ENCODE measurements at places on chromosomes 4 and X.
A peak's percentile ranks its signal among the peaks of the same experiment; 100 is the strongest.

DNA sequence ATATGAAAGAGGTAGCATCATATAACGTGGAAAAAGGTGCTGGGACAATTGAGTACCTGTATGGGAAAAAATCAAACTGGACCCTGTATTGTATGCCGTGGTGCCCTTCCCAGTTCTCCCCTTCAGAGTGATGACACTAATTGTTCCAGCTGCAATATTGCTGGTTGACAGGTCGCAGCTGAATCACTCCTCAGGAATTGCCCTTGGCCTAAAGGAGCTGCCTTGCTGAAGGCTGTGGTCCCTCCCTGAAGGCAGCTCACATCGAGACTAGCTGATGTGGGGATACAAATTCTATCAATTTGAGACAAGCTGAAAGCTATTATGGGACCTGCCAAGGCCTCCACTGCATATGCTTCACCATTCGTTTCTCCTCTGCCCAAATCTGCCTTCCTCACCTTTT is 39.3 kb upstream of the CXCL8 start:
- DNase-seq = no peak

DNA sequence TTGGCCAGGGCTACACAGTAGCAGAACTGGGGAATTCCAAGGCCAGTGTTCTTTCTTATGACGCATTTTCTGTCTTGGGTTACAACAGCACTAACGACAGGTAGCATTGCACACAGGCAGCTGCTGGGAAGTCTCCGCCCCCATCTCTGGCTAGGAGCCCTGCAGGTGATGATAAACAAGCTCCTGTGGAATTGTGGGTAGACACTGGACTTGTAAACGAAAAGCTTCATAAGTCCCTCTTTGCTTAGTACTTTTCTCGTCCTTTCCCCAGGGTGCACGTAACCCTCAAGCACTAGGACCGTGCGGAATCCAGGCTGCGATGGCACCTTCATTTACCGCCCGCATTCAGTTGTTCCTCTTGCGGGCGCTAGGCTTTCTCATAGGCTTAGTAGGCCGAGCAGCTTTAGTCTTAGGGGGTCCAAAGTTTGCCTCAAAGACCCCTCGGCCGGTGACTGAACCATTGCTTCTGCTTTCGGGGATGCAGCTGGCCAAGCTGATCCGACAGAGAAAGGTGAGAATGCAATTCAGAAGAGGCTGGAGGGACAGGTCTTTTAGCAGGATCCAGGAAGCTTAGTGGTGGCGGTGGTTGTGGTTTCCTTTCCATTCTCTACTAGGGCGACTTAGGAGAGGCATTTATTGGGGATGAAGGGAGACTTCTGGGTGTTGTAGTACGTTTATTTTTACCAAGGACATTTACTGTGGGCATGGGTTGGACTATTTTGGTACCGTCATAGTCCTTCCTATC is at the start of gene FAAH2:
Gene FAAH2, plus strand, starts transcription at position 200 of the 745 bp plus-strand sequence. Its CDS starts 120 bp downstream, at position 320.
- peak; percentile 22 for DNase-seq

DNA sequence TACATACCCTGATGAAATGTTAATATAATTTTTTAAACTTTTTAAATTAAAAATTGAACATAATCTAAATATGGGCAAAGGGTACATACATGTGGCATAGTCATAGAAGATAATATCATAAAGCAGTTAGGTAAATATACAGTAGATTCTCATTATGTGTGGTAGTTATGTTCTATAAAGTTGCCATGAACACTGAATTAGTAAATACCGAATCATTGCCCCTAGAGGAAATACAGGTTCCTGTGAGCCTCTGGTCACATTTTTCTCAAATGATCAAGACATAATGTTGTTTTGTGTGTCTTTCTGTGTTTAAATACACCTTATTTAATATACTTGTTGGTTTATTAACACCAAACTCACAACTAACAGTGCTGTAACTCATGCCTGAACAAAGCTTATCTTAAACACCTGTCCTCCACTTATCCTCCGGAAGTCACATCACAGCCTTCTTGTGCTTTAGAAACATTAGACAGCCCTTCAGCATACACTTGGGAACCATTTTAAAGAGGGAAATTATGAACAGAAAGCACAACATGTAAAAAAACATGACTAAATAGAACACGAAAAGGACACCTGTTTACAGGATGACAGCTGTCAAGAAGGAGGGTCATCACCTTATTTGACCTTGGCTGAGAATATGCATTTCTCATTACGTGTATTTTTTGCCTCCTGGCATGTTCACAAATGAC is 169.4 kb upstream of the NAP1L5 start:
- DNase-seq = no peak

GRCh38 chr4:56828784-56829535 is 7.5 kb upstream of the SPINK2 start:
- DNase-seq = no peak

GRCh38 chr4:38281371-38282071 is 321.3 kb downstream of the PTTG2 start:
- DNase-seq = no peak

GRCh38 chr4:69056921-69057550 is 39.2 kb upstream of the UGT2B7 start:
- DNase-seq = no peak

DNA sequence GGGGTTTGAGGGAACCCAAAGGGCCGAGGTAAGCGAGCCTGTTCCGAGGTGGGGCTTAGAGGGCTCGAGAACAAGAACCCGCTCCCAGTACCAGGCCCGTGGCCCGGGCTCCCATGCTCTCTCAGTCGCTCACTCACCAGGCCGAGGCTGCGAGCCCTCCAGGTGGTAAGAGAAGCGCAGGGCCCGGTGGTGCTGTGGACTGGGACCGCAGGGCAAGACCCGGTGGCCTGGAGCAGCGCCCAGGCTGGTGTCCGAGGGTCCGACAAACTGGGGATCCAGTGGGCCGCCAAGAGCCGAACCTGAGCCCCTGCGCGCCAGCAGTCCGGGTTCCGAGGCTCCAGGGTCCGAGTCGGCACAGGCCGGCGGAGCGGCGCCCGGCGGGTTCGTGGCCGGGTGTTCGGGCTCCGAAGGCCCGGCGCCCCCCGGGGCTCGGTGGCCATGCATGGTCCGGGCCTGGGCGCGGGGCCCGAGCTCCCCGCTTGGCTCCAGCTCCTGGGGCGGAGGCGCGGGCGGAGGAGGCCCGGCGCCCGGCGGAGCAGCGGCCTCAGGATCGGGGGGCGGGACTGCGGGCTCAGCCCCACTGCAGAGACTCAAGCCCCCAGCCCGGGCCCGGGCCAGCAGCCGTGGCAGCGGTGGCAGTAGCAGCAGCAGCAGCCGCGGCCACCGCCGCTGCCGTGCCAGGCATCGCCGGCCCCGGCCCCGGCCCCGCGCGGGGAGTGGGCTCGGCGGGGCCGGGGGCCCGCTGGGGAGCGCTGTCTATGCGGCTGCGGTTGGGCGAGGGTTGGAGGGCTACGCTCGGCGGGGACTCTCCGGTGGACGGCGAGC is 833 bp downstream of the FGD1 start:
- no peak for DNase-seq

- DNase-seq = peak; percentile 78
Observed at GRCh38 chr4:70901984-70902576, at the start of gene MOB1B. TSS of gene MOB1B (plus strand) at chr4:70902369. CDS start at chr4:70902537, 168 bp downstream.

DNA sequence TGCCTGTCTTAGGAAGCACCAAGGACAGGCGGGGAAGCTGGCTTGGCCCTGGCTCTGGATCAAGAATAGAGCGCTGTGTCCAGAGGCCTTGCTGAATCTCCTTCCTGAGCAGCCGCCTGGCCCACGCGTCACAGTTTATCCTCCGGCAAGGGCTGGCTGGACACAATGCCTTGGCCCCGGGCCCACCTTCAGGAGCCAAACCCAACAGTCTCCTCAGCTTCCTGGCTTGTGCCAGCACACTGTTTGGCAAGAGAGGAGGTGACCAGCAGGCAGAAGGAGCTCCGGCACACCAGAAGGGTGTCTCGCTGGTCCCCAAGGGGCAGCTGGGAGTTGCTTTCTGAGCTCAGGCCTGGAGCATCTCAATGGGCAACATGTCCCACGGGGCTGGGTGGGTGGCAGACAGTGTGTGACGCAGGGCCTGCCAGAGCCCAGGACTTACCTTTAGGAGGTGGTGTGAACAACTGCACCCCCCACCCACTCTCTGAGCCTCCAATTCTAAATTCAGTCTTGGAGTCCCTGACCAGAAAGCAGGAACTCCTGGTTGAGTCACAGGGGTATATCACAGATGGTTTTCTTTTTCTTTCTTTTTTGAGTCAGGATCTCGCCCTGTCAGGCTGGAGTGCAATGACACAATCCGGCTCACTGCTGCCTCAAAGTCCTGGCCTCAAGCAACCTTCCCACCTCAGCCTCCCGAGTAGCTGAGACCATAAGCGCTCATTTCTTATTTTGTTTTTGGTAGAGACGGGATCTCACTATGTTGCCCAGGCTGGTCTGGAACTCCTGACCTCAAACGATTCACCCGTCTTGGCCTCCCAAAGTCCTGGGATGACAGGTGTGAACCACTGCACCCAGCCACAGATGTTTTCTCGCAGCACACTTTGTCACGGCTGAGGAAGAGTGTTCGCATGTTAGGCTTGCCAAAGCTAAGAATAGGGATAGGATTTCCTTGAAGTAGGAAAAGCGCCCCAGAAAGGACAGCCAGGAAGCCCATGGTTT is 361.2 kb downstream of the BCOR start:
- DNase-seq = no peak

- no peak for DNase-seq
Observed at GRCh38 chr4:69874507-69874906, 14.6 kb upstream of the SULT1E1 start.

DNA sequence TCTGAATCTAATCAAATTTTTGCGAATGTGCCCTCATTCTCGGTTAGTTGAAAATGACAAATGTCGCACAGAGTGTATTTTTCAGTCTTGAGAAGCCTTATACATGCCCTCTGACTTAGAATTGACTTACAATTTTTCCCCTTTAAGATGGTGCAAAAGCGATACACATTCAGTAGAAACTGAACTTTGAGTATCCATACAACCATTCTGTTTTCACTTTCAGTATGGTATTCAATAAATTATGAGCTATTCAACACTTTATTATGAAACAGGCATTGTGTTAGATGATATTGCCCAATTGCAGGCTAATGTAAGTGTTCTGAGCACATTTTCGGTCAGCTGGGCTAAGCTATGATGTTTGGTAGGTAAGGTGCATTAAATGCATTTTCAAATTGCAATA is 43.4 kb downstream of the SLC9A7 start:
- no peak for DNase-seq

GRCh38 chr4:145781351-145781750 is 101.4 kb downstream of the C4orf51 start:
- no peak for DNase-seq

GRCh38 chr4:48119646-48120045 is 14.4 kb downstream of the TXK start:
- DNase-seq = no peak

GRCh38 chr4:52135171-52135570 is 84.1 kb downstream of the SPATA18 start:
- DNase-seq = no peak

DNA sequence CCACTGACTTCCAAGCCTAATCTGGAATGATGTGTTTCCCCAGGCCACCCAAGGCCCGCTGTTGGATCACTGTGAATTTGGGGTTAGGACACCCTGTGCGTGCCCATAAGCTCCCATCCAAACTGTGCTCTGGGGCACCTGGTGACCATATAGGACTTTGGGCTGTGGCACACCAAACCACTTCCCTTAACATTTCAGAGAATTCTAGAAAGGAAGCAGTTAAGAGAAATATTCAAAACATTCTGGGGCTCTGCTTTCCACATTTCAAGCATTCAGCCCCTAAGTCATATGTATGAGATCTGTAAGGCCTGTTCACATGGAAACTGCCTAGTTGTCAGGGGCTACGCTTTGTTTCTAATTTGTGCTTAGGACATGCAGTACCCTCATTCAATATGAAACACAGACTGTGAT is 14.4 kb downstream of the VGLL1 start:
- no peak for DNase-seq

DNA sequence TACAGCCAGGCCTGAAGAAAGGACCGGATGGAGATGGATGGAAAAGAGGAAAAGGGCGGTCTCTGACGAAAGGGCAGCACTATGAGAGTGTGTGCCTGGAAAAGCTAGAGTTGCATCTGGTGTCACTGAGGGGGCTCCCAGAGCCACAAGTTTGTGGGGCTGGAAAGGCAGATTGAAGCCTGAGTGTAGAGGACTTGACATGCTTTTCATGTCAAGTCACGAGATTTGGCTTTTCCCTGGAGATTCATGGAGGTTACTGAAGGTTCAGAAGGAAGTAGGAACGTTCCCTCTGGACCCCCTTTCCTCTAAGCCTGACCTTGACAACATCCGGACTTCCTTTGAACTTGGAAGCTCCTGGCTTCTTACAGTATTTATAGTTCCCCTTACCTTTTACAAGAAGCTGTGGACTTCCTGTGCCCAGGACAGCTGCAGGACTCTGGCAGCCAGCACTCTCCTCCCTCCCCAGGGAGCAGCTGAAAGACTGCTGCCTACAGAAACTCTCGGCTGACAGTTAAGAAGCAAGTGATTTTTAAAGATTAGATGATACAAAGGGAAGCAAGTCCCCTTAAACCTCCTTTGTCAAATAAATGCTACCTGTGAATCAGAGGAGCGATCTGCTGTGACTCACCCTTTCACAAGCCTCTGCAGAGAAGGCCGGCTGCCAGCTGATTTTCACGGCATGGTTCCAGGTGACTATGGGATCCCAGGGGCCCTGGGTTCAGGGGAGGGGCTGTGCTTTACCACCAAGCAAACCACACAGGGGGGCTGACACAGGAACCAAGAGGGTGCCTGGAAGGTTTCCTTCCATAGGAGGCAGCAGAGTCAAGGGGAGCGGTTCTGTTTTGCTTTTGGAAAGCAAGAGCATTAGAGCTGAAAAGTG is 72.9 kb upstream of the STIM2 start:
- peak; percentile 2 for DNase-seq

DNA sequence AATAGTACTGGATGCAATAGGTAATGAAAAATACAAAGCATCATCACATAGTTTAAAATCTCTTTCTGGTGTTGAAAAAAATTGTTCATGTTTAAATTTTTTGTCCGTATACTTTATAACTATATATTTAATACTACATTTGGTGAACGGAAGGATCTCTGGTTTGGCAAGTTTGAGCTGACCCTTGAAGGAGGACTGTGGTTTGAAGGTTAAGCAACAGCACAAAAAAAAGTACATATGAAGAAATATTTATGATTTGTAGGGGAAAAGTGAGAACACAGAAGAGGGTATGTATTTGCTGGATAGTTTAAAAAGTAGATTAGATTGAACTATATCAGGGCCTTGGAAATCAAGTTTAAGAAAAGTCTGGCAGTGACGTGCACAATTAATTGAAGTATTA is 13.3 kb downstream of the SRP72 start:
- DNase-seq = no peak

GRCh38 chr4:124432500-124432899 is 280.0 kb downstream of the ANKRD50 start:
- DNase-seq = no peak

GRCh38 chrX:154051201-154051810 is 31.6 kb upstream of the IRAK1 start:
- DNase-seq = peak; percentile 35

- no peak for DNase-seq
Observed at GRCh38 chr4:52059372-52059771, 8.3 kb downstream of the SPATA18 start.

DNA sequence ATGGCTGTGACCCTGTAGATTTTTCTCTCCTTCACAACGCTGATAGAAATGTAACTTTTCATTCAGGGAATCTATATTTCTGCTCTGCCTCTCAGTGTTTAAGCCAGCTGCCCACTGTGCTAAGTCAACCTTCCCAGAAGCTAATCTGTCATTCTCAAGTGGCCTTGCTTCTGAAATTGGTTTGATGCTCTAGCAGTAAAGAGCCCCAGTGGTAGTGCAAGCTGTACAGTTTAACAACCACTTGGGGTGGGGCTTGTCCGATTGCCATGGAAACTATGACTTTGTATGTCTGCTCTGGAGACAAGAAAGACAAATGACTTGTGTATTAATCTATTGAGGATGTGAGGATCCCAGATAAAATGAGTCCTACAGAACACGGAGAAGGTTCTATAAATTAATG is 620.9 kb upstream of the GALNT7 start:
- no peak for DNase-seq
